ENCODE measurements at places on chromosomes 5 and 9. TPM values are rescaled to one million over a fixed set of nuclear protein-coding genes. Genes with fewer than 3 reads are reported as not detected.

Gene SPINK13
- 0.38 TPM for total RNA-seq

Gene SH3PXD2B
- total RNA-seq = 16.2 TPM

Gene SSBP2
- total RNA-seq = 14.9 TPM

Gene TMEM252
- not detected for total RNA-seq

Gene PKN3
- 16.8 TPM for total RNA-seq

Gene GABBR2
- 0.14 TPM for total RNA-seq

Gene MED27
- 32.9 TPM for total RNA-seq

Gene GPSM1
- 15.9 TPM for total RNA-seq

Gene MYORG
- total RNA-seq = 6.9 TPM

Gene PCDHGC3
- total RNA-seq = 5.4 TPM

Gene BRIX1
- total RNA-seq = 45.9 TPM

Gene HK3
- not detected for total RNA-seq

Gene NSG2
- total RNA-seq = not detected

Gene MOB3B
- total RNA-seq = 11.9 TPM

Gene SLC46A2
- not detected for total RNA-seq

Gene EFNA5
- 16.3 TPM for total RNA-seq

Gene CCDC152
- total RNA-seq = not detected

Gene PCDHB13
- total RNA-seq = 0.06 TPM

Gene PCDHGB3
- total RNA-seq = 0.14 TPM

Gene ROR2
- total RNA-seq = 1.7 TPM

Gene PCDHGA10
- not detected for total RNA-seq

Gene NMUR2
- total RNA-seq = 0.08 TPM

Gene ELOVL7
- 12.6 TPM for total RNA-seq

Gene FOXD4L5
- total RNA-seq = 0.06 TPM

Gene KCNN2
- total RNA-seq = 0.20 TPM

Gene AQP7
- 0.25 TPM for total RNA-seq

Gene MEIKIN
- not detected for total RNA-seq

Gene PCDHA9
- not detected for total RNA-seq

Gene ACOT12
- not detected for total RNA-seq

Gene DROSHA
- total RNA-seq = 39.3 TPM

Gene PCDH12
- not detected for total RNA-seq

Gene CXCL14
- 0.27 TPM for total RNA-seq

Gene ZBTB26
- 1.5 TPM for total RNA-seq

Gene HSPB3
- 0.24 TPM for total RNA-seq

Gene WDR38
- total RNA-seq = 0.14 TPM

Gene ARID3C
- 0.17 TPM for total RNA-seq

Gene NOTCH1
- total RNA-seq = 11.0 TPM

Gene TRPM3
- total RNA-seq = not detected

Gene NAA35
- total RNA-seq = 25.3 TPM

Gene OBP2B
- not detected for total RNA-seq

Gene DMRT2
- not detected for total RNA-seq

Gene EMB
- total RNA-seq = 5.4 TPM

Gene NFIL3
- total RNA-seq = 9.4 TPM

Gene COL5A1
- total RNA-seq = 46.9 TPM

Gene FOXI1
- total RNA-seq = not detected

Gene C7
- total RNA-seq = not detected

Gene PAEP
- total RNA-seq = 0.25 TPM

Gene KCNIP1
- total RNA-seq = not detected

Gene FKTN
- total RNA-seq = 8.6 TPM

All from A549 treated with AZD2906 at 1 μM for 4 hours (cell line).